Kidney epithelial cell (primary cell): ENCODE measurements at places on chromosomes 12 and 14.

DNA sequence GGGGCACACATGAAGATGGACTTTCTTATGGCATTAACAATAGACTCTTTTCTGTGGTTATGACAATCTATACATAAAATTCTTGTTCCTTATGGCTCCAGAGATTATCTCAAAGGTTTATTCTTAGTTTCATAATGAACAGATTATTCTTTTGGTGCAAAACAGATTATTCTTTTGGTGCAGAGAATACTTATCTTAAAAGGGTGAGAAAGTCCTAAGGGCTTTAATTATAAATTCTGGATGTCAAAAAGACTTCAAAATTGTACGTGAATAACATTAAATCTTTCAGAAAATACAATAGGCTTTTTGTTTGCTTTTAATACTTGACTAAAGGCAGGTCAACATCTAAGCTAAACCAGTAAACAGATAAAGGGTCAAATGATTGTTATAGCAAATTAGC lies 69.3 kb downstream of the MNAT1 start:
- no peak for DNase-seq

- DNase-seq: no peak
Observed at GRCh38 chr12:26113181-26113654, 11.6 kb downstream of the BHLHE41 start.

DNA sequence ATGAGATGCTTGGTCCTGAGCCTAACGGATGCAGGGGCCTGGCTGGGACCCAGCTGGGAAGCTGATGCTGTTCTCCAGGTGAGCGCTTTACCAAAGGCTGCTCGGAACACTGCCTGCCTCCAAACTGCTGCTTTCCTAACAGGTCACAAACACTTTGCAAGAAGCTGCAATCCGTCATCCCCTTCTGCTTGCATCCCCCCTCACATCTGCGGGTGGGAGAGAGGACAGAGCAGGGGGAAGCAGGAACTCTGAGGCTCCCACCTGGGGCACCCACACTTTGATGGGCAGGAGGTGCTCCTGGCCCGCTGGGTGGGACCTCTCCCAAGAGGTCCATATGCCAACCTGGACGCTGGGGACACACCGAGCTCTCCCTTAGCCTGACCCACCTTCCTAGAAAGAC lies 24.9 kb upstream of the PPP2R5C start:
- no peak for DNase-seq

- DNase-seq: no peak
Observed at GRCh38 chr14:100129161-100129589, 30.3 kb downstream of the DEGS2 start.

GRCh38 chr12:91516695-91517047 lies 334.1 kb upstream of the DCN start:
- DNase-seq: no peak

- DNase-seq: no peak
Observed at GRCh38 chr12:6278439-6279255, 31.8 kb upstream of the PLEKHG6 start.

DNA sequence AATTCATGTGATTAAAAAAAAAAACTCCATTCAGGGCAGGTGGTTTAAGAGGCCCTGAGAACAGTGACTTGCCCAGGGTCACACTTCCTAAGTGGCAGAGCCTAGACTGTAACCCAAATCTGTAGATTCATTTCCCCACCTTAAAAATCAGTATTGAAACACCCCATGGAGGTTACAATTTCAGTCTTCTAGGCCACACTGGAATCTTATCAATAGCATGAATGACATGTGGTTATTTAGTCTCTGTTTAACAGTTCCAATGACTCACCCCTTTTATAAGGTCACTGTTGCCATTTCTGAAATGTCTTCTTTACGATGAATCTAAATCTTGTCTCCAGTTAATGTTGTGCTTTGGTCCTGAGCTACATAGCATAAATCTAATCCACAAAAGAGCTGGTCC lies 262.3 kb upstream of the GRIP1 start:
- DNase-seq: no peak
